ENCODE measurements at places on chromosomes 11 and 22.
A peak's percentile ranks its signal among the peaks of the same experiment; 100 is the strongest.

DNA sequence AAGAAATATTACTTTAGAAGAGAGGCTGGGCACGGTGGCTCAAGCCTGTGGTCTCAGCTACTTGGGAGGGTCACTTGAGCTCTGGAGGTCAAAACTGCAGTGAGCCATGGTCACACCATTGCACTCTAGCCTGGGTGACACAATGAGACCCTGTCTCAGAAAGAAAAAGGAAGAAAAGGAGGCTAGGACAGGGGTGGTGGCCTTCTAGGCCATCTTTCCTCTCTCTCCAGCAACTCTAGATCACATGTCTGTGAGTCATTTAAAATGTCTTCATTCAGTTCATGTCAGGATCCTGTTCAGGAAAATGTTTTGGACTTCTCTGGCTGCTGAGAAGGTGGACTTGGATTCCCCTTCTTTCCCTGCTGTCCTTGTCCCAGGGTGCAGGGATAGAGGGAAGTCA lies 53.3 kb downstream of the PPFIA1 start:
- DNase-seq: no peak

DNA sequence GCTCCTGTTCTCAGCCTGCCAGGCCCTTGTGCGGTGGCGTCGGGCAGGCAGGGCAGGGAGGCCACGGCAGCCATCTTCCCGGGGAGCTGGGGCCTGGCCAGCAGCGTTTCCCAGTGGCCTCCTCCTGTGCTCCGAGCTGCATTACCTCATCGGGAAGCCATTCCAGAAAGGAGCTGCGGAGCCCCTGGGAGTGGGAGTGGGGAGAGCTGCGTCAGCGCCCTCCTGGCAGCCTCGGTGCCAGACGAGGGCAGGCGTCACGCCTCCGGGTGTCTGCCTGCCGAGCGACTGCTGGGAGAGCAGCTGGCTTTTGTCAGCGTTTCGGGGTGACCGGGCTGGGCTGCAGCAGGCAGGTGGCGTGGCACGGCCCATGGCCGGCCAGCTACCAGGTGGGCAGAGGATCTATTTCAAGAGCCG lies 30.9 kb upstream of the WNT7B start:
- DNase-seq: no peak

DNA sequence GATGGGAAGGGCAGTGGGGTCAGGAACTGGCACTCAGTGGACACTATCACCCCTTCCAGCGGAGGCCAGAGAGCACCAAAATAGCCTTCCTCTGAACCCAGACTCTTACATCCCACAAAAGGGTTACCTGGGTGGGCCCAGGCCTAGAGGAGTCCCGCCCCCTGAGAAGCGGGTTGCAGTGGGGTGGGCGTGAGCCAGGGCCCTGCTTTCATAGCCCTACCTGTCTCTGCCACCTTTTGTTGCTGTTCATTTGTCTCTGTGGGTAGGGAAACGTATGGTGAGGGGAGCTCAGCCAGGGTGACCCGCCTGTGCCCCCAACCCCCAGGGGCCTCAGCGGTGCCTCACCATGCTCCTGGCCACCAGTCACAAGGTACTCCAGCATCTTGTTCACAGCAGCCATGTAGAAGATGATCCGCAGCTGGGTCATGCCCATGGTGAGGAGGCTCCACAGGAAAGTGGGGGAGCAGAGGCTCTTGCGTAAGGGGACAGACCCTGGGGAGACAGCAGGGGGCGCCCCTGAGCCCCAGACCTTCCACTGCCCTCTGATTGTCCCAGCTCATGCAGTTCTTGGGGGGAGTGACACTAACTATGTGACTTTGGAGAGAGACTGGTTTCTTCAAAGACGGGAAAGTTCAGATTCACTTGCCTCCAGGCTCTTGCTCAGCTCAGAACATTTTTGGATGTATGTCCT lies 24.0 kb downstream of the SLC43A1 start:
- DNase-seq: peak; percentile 86

GRCh38 chr11:134758342-134758931 lies 346.4 kb upstream of the B3GAT1 start:
- no peak for DNase-seq

DNA sequence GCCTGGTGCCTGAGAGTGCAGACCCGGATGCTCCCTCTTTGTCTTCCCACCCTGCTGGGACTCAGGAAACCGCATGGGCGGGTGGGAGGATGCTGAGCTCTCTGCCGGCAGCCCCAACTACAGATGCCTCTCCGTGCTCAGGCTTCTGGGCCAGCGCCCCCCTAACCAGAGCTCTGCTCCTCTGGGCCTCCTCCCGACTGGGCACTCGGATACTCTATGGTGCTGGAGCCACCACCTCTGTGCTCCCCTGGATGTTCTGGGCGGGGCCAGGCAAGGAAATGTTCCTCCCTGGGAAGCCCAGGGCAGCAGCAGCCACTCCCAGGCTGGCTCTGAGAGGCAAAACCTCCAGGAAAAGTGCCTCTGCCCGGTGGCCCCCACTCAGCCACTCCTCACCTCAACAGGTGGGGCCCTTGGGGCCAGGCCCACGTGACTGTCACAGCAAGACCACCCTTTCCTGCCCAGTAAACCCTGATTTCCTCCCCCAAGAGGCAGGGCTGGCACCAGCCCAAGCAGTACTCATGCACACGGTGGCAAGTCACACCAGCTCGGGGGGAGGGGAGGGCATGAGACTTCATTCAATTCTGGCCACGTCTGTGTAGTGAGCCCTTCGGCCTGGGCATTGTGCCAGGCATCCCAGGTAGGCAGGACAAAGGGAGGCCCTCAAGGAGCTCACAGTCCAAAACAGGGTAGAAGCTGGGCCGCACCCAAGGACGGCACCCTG lies 54.7 kb upstream of the TCF20 start:
- peak; percentile 55 for DNase-seq

DNA sequence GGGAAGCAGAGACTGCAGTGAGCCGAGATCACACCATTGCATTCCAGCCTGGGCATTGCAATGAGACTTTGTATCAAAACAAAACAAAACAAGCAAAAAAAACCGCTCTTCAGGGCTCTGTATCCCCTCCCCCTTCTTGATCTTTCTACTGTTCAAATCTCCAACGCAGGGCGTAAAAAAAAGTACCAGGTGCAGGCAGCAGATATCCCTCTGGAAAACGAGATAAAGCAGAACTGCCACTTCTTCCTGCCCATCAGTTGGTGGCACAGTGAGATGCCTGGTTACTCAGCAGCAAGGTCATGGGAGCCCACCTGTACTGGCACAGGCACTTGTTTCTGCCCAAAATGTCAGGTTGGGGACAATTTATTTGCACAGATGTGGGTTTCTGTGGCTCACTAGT lies 11.2 kb downstream of the CCS start:
- DNase-seq: peak; percentile 84

- no peak for DNase-seq
Observed at GRCh38 chr11:68077617-68078582, 39.1 kb downstream of the TCIRG1 start.
